Endothelial cell of coronary artery (primary cell): ENCODE measurements at places on chromosomes 7 and 10. TPM values are rescaled to one million over a fixed set of nuclear protein-coding genes. Genes with fewer than 3 reads are reported as not detected.

Gene OPN4
- total RNA-seq = not detected in 2 replicates

Gene ABCC2
- total RNA-seq = 0.54 and 1.0 TPM in 2 replicates

Gene TMEM176B
- 0.09 TPM in 1 of 2 replicates, not detected in the other for total RNA-seq

Gene CPVL
- not detected in 2 replicates for total RNA-seq

Gene CD36
- total RNA-seq = 0.38 and 1.5 TPM in 2 replicates

Gene PRF1
- not detected in 2 replicates for total RNA-seq

Gene EPO
- not detected in 2 replicates for total RNA-seq

Gene LIPJ
- under 0.01 TPM in 1 of 2 replicates, not detected in the other for total RNA-seq

Gene DDC
- total RNA-seq = not detected in 2 replicates

Gene SFMBT2
- total RNA-seq = 0.18 and 0.19 TPM in 2 replicates

Gene ASZ1
- total RNA-seq = not detected in 2 replicates

Gene ZPBP
- total RNA-seq = not detected in 2 replicates

Gene IFIT3
- 1.7 and 3.5 TPM in 2 replicates for total RNA-seq
